NCI-H526 (cell line): ENCODE measurements at places on chromosomes 1 and 21.

GRCh38 chr1:223180731-223181321 is 37.8 kb upstream of the TLR5 start:
- DNase-seq, result no peak

DNA sequence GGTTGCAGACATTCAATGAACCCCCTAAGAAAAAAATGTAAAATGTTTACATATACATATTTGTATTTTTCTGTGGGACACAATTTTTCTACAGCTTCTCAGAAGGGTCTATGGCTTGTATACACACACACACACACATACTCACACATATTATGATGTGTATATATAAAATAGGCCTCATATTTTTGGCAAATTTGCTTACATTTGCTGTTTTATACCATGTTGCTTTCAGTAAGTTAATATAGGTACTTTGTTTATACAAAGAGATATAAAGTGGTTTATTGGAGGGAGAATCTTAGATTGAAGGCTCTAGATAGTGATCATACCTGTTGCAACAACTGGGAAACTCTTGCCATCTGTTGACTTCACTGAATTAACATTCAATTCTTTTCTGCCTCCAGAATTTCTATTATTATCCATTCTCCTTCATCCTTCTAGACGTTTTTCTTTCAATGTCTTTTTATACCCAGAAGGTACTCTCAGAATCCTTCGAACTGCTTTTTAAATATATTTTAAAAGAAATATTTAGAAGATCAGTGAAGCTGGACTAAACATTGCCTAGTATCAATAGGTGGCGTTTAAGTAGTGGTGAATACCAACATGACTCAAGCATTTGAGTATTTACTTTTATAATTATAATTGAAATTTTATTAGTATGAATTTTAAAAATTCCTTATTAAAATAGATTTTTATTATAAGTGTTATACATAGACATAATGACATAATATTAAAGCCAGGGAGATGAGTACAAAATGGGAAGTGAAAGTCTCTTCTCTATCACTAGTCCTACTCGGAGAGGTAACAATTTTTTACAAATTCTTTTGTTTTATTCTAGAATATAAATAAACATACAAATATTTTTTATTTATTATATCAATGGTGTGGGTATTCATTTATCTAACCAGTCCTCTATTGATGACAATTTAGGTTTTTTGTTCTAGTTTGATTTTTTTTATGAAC is 10.2 kb downstream of the CD55 start:
- DNase-seq, result no peak

DNA sequence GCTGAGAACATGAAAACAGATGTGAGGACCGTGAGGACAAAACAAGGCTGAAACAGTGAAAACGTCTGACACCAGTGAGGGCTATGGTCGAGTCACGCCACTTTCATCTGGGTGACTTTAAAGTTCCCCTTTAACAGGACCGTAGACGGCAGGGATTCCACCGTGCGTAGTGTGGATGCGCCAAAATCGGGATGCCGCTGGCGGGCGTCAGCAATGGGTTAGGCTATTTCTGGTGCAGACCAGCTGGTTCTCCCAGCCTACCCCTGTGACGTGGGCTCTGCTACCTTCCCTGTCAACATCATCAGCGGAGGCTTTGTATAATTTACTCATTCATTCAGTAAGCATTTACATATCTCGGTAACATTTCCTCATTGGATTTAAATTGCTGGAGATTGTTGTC is 246.6 kb upstream of the AJAP1 start:
- DNase-seq, result no peak

- no peak for DNase-seq
Measured at GRCh38 chr1:150906329-150906728, 19.4 kb downstream of the CTXND2 start.

DNA sequence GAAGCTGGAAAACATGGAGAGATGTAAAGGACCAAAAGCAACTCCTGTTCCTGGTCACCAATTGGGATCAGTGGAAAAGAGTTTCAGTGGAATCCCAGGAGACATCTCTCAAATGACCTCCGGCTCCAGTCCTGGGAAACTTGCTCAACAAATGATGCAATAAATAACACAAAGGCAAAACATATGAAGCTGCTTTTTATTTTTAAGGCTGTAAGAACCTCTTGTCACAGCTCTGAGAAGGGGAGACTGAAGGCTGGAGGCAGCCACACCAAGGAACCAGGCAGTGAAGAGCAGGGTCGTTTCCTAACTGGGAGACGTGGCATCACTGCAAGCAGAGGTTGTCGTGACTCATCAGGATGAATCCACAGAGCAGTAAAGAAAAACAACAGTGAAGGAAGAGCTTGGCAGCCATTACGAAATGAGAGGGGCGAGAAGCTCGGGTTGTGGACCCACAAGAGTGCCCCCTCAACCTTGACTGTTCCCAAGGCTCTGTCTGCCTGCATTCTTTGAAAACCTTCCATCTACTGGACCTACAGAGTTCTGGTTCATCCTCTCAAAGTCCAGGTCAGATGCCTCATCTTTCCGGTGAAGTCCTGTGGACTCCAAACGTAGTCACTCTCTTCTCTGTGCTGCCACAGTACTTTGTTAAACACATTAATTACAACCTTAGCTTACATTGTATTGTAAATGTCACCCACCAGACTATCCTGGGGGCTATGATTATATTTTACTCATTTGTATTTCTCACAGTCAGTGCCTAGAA is 32.1 kb downstream of the JAK1 start:
- DNase-seq, result no peak

- DNase-seq, result no peak
Measured at GRCh38 chr1:109901524-109902145, 9.0 kb upstream of the CSF1 start.

GRCh38 chr21:45228171-45228641 is 59.5 kb downstream of the POFUT2 start:
- DNase-seq, result no peak

DNA sequence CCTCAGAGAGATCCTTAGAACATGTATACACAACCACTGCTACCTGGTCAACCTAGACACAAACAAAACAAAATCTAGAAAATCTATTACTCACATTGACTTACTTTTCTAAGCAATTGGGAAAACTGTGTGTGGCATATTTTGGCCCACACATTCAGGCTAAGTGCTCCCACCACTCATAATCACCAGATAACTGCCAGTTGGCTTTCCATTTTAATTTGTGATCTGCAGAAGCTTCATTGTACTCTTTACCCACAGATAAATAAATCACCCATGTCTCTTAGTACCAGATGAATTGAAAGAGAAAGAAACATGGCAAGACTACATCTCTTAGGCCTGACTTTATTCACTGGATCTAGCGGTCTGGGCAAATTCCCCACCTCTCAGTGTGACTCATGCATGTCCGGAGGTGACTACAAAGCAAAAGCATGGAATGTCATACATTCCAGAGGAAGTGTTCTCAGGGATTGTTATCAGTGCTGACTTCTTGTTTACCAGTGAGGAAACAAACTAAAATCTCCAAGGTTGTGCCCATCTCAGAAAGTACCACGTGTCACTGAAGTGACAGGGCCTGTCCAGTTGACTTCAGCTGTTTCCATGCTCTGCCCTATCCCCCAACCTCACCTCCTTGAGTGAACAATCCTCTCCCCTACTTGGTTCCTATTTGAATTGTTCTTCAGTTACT is 52.4 kb upstream of the BCL10 start:
- DNase-seq, result no peak

DNA sequence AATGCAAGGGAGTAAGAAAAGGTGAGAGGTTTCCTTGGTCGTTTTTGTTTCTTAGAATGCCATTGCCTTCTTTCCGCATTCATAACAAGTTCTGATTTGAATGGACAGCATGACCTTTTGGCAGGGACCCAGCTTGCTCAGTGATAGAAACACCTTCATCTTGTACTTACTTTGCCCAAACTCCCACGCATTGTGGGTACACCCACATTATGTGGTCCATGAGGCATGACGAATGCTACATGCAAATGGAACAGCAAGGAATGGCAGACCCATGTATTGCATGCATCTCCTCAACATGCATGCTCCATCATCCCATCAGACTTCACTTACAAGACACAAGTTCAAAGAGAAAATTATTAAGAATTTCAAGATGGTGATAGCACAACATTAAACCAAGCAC is 102.8 kb downstream of the CDC7 start:
- no peak for DNase-seq

GRCh38 chr1:45809761-45810160 is 6.3 kb downstream of the MAST2 start:
- DNase-seq, result no peak

- DNase-seq, result no peak
Measured at GRCh38 chr21:33546086-33546485, 3.2 kb downstream of the SON start.

- DNase-seq, result no peak
Measured at GRCh38 chr1:58089898-58090534, 456.5 kb downstream of the OMA1 start.

DNA sequence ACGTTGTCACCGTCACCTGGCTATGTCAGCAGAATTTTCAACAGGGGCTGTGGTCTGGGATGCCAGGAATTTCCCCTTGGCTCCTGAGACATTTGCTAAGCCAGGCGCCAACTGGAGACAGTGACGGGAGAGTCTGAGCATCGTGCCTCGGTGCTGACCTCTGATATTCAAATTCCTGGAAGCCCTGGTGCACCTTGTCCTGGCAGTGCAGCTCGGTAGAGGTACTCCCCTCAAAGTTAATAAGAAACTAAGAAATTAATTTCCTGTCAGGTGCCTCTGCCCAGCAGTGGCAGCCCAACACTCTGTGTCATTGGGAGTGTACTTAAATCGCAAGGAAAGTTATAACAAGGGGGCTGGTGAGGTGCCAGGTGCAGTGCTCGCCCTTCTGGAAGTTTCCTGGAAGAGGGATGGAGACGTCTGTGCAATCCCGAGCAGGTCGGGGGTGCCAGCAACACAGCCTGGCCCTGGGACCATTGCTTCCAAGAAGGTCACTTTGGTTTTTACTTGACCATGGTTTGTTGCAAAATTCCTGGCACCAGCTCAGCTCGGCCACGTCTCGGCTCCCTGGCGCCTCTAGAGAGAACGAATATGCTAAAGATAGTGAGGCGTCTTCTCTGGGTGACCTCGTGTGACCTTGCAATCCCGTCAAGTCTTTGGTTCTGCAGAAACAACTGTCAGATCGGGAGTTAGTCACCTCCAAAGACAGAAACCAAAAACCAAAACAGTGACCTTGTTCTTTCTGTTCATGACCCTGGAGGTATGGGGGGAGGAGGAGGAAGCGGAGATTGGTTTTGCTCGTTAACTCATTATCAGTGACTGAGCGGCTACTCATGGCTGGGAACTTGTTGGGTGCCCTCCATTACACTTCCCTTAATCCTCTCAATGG is 149.5 kb upstream of the VAMP3 start:
- DNase-seq, result no peak

DNA sequence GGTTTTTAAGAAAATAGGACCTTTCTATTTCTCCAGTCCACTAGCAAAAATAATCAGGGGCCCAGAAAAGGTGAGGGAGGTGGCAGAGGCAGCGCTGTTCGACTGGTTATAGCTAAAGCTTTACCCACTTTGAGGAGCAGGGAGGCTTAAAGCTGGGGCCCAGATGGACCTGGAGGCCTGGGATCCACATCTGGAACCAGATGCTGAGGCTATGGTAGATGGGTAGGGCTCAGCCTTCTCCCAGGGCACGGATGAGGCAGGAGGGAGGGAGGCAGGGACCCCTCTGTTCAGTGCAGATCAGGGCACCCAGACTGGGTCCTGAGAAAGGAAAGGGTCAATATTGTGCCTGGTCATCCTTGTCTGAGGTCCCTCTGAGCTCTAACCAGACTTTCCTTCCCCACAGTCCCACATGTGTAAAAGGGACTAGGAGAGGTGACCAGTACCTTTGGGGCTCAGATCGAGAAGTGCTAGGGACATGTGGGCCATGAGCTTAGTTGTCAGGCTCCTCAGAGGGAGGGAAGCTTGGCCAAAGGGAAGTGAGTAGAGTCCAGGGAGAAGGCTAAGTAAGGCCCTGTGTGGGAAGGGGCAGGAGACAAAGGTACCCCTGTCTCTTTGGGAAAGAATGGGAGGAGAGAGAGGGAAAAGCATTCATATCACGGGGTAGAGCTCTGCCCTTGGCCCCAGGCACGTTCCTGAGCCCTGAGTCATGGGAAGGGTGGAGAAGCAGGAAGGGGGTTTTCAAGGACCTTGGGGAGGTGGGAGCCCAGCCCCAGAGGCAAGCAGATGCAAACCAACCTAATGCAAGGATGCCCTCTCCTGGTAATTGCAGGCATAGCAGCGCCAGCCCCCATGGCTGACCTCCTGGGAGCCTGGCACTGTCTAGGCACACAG is 15.4 kb downstream of the LMNA start:
- DNase-seq, result no peak
